Calu3 (cell line): ENCODE measurements at places on chromosomes 3 and 15. TPM values are rescaled to one million over a fixed set of nuclear protein-coding genes. Genes with fewer than 3 reads are reported as not detected.

Gene ADAMTS17
- 3.5 and 7.3 TPM in 2 replicates for total RNA-seq

Gene HRH1
- total RNA-seq, result 9.1 and 9.6 TPM in 2 replicates

Gene UBAP1L
- 5.2 TPM in 2 replicates for total RNA-seq

Gene C15orf62
- 0.56 and 0.64 TPM in 2 replicates for total RNA-seq

Gene SPESP1
- total RNA-seq, result not detected in 2 replicates

Gene TF
- 1.1 TPM in 2 replicates for total RNA-seq

Gene PATL2
- total RNA-seq, result 1.7 and 3.8 TPM in 2 replicates

Gene DTX3L
- total RNA-seq, result 73.9 and 121 TPM in 2 replicates

Gene LMAN1L
- total RNA-seq, result 0.35 and 1.1 TPM in 2 replicates

Gene GXYLT2
- 0.32 and 0.52 TPM in 2 replicates for total RNA-seq

Gene GCSAM
- not detected in 2 replicates for total RNA-seq

DNA sequence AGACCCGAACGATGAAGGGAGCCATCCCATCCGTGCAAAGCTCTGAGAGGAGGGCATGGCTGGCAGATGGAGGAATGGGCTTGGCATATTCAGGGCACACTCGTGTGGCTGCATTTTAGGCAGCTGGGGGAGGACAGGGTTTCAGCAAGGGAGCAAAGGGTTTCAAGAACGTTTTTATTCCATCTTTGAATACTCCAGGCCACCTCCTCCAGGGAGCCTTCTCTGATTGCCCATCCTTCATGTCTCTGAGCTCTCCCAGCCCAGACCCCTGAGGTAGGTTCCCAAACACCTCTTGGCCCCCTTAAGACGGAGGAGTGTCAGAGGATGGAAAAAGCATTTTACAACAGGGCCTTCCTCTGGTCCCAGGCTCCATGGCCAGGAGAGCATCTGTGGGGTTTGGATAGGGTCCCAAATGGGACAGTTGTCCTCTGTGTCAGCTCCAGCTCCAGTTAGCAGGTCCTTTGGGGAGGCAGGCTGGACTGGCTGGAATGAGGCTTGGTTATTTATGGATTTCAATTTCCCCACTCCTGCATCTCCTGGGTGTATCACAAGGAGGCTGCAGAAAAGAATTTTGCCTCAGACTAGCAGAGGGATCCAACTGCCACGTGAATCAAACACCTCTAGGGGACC is 17.7 kb upstream of the SLC6A1 start:
- no peak overlapping the region for H3K27ac ChIP-seq
- no peak for DNase-seq
- no peaks in the 10 kb centered on the region for H3K36me3 ChIP-seq
- H3K27me3 ChIP-seq, result peaks cover 100% of the 10 kb centered on the region
- no peaks in the 10 kb centered on the region for H3K4me1 ChIP-seq

DNA sequence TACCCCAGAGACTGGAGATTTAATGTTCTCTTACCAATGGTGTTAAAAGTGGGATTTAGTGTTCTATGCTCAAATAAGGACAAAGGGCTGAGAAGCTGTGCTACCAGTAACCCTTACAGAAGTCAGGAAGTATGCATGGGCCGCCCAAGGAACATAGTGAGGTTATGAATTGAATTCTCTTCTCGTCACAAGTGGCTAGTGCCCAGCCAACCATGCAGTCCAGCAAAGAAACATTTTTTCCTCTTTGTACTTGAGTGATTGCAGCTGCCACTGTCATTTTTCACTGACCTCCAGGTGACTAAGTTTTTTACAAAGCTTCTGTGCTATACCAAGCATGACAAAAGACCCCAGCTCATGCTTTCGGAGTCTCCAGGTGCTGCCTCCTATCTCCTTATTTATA is 110.6 kb upstream of the DCBLD2 start:
- H3K4me3 ChIP-seq, result no peak overlapping the region
- no peak overlapping the region for H3K27ac ChIP-seq
- no peak for DNase-seq

DNA sequence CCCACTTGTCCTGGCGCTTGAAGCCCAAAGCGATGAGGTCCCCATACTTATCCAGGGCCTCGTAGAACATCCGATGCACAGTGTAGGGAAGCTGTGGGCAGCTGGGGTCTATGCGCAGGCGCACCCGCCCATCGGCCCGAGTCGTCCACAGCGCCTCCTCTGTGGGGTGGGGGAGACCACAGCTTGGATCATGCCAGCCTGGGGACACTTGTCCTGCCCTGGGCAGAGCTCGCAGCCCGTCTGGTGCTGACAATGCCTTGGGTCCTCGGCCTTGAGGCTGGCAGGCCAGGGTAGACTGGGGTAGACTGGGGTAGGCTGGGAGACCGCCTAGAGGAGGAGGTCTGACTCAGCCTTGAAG is 39.8 kb downstream of the ACSBG1 start:
- no peak overlapping the region for H3K4me3 ChIP-seq
- H3K4me1 ChIP-seq, result no peaks in the 10 kb centered on the region
- peaks cover 34% of the 10 kb centered on the region for H3K27me3 ChIP-seq
- H3K27ac ChIP-seq, result no peak overlapping the region

GRCh38 chr3:167866331-167866730 is 130.8 kb downstream of the SERPINI1 start:
- no peak for DNase-seq
- no peaks in the 10 kb centered on the region for H3K27me3 ChIP-seq
- no peak overlapping the region for H3K27ac ChIP-seq
- peaks cover 12% of the 10 kb centered on the region for H3K4me1 ChIP-seq
- H3K36me3 ChIP-seq, result no peaks in the 10 kb centered on the region

DNA sequence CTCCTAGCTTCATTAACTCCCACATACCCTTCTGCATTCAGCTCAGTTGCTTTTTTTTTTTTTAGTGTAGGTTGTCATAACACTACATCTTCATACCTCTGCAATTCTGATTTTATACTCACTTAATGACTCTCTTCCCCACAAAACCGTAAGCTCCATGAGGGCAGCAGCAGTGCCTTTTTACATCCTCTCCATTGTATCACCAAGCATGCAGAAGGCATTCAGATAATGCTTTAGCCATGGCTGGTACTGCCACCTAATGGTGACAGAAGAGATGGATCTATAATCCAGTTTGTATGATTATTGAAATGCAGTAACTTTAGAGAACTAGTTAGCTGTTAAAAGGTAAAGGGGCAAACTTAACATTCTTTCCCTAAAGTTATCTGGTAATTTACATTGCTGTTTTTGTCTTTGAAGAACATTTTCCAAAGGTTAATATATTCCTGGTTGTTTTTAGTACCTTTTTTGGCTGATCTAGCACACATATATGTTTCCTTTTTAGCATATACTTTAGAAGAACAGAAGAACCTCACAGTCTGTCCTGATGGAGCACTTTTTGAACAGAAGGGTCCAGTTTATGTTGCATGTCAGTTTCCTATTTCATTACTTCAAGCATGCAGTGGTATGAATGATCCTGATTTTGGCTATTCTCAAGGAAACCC is 36.8 kb downstream of the ATP1B3 start:
- no peaks in the 10 kb centered on the region for H3K4me1 ChIP-seq
- peak; percentile 68 for DNase-seq
- peaks cover 14% of the 10 kb centered on the region for H3K36me3 ChIP-seq

GRCh38 chr3:162770551-162770950 is 1273.9 kb downstream of the OTOL1 start:
- H3K4me3 ChIP-seq, result no peak overlapping the region
- H3K4me1 ChIP-seq, result no peaks in the 10 kb centered on the region
- no peaks in the 10 kb centered on the region for H3K36me3 ChIP-seq
- DNase-seq, result no peak

DNA sequence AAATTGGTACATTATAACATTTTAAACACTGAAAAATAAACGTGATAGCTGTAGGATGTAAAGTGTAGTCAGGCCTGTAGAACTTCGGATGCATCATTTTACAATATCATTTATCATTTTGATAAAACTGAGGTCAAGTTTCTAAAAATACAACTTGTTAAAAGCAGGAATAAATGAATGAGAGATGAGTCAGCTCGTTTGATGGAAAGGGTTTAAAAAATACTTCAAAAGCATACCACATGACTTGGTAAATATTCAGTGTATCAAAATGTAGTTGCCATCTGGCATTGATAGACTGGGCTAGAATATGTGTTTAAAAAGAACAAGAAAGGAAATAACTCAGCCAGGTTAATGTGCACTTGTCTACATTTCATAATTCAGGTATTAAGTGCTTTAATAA is 357.0 kb downstream of the TIGIT start:
- peak overlapping the region; percentile 62 for H3K27ac ChIP-seq
- DNase-seq, result no peak
- H3K36me3 ChIP-seq, result no peaks in the 10 kb centered on the region
- no peaks in the 10 kb centered on the region for H3K27me3 ChIP-seq
- H3K4me1 ChIP-seq, result peaks cover 29% of the 10 kb centered on the region

GRCh38 chr3:124282751-124283651 is 291.1 kb upstream of the ROPN1 start:
- no peaks in the 10 kb centered on the region for H3K4me1 ChIP-seq
- H3K27me3 ChIP-seq, result peaks cover 87% of the 10 kb centered on the region
- no peak for DNase-seq
- H3K36me3 ChIP-seq, result no peaks in the 10 kb centered on the region
- H3K4me3 ChIP-seq, result no peak overlapping the region

- no peak overlapping the region for H3K27ac ChIP-seq
- H3K4me1 ChIP-seq, result no peaks in the 10 kb centered on the region
- H3K27me3 ChIP-seq, result peaks cover 43% of the 10 kb centered on the region
- H3K4me3 ChIP-seq, result no peak overlapping the region
- no peak for DNase-seq
- no peaks in the 10 kb centered on the region for H3K36me3 ChIP-seq
Measured at GRCh38 chr15:60793656-60794055, 314.7 kb upstream of the ICE2 start.

- no peak overlapping the region for H3K4me3 ChIP-seq
- H3K27ac ChIP-seq, result no peak overlapping the region
- H3K36me3 ChIP-seq, result no peaks in the 10 kb centered on the region
- no peaks in the 10 kb centered on the region for H3K27me3 ChIP-seq
- no peak for DNase-seq
- H3K4me1 ChIP-seq, result peaks cover 10% of the 10 kb centered on the region
Measured at GRCh38 chr3:126421573-126422119, 26.9 kb downstream of the CFAP100 start.

DNA sequence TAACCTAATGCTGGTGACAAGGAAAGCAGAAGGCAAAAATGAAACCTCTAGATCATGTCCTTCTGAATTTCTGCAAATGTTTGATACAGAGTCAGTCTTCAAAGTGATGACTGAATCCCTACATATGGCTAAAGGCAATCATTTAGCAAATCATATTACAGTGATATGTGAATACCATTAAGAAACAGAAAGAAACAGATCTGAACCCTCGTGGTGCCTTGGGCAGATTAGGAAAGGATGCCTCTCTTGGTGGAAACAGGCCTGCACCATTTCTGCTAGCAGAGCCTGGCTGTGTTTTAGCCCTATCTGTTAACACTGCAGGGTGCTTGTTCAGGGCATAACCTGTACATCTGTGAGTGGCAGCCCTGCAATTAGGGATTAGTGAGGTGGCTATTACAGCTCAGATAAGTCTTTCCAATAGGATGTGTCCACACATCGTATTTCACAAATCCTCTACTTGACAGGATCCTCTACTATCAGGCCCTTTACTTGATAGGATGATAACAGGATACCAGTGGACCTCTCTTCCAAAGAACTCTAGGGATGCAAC is 12.1 kb downstream of the SEC22C start:
- H3K4me1 ChIP-seq, result no peaks in the 10 kb centered on the region
- DNase-seq, result no peak
- no peaks in the 10 kb centered on the region for H3K27me3 ChIP-seq
- no peak overlapping the region for H3K27ac ChIP-seq
- H3K36me3 ChIP-seq, result peaks cover 28% of the 10 kb centered on the region

GRCh38 chr3:194028434-194029004 is 107.4 kb upstream of the HES1 start:
- no peak overlapping the region for H3K27ac ChIP-seq
- no peaks in the 10 kb centered on the region for H3K36me3 ChIP-seq
- no peak overlapping the region for H3K4me3 ChIP-seq
- DNase-seq, result no peak
- H3K27me3 ChIP-seq, result no peaks in the 10 kb centered on the region
- H3K4me1 ChIP-seq, result peaks cover 48% of the 10 kb centered on the region

DNA sequence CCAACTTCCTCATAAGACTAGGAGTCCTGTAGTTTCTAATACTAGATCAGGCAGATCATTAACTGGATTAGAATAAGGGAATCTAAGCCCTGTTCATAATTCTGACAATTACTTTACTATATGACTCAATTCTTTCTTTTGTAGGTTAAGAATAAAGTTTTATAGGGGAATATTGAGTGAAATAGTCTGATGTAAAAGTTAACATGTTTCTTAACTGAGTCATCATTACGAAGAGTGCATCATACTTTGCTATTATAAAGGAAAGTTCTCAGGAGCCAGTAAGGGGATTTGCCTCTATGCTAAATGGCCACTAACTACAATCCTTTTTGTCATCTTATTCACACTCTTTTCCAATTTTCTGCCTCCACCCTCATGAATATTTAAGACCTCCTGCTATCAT is 63.1 kb downstream of the POLQ start:
- H3K4me1 ChIP-seq, result peaks cover 12% of the 10 kb centered on the region
- DNase-seq, result no peak
- peak overlapping the region; percentile 81 for H3K27ac ChIP-seq
- peaks cover 5% of the 10 kb centered on the region for H3K36me3 ChIP-seq
- H3K4me3 ChIP-seq, result no peak overlapping the region
- no peaks in the 10 kb centered on the region for H3K27me3 ChIP-seq

GRCh38 chr3:51948016-51948580 is 5.9 kb downstream of the PARP3 start:
- H3K36me3 ChIP-seq, result peaks cover 2% of the 10 kb centered on the region
- H3K27ac ChIP-seq, result no peak overlapping the region
- peaks cover 2% of the 10 kb centered on the region for H3K4me1 ChIP-seq
- H3K27me3 ChIP-seq, result peaks cover 24% of the 10 kb centered on the region
- no peak for DNase-seq
- no peak overlapping the region for H3K4me3 ChIP-seq

- H3K4me3 ChIP-seq, result no peak overlapping the region
- H3K27ac ChIP-seq, result no peak overlapping the region
- H3K36me3 ChIP-seq, result no peaks in the 10 kb centered on the region
- peaks cover 26% of the 10 kb centered on the region for H3K4me1 ChIP-seq
- no peak for DNase-seq
Measured at GRCh38 chr3:178419071-178419470, 117.2 kb upstream of the KCNMB2 start.

- H3K27me3 ChIP-seq, result no peaks in the 10 kb centered on the region
- no peaks in the 10 kb centered on the region for H3K4me1 ChIP-seq
- H3K4me3 ChIP-seq, result no peak overlapping the region
Measured at GRCh38 chr3:56874269-56874668, 72.5 kb upstream of the ARHGEF3 start.

DNA sequence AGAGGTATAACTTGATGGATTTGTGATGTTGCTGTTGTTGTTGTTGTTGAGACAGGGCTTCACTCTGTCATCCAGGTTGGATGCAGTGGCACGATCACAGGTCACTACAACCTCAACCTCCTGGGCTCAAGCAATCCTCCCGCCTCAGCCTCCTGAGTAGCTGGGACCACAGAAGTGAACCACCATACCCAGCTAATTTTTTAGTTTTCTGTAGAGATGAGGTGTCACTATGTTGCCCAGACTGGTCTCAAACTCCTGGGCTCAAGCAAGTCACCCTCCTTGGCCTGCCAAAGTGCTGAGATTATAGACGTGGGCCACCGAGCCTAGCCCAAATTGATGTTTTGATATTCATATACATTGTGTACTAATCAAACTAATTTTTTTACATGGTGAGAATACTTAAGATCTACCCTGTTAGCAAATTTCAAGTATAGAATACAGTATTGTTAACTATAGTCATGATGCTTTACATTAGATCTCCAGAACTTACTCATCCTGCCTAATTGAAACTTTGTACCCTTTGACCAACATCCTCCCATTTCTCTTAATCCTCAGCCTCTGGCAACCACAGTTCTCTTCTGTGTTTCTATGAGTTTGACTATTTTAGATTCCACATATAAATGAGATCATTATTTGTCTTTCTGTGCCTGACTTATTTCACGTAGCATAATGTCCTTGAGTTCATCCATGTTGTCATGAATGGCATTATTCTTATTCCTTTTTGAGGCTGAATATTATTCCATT is 23.2 kb downstream of the LMCD1 start:
- peaks cover 10% of the 10 kb centered on the region for H3K36me3 ChIP-seq
- no peaks in the 10 kb centered on the region for H3K27me3 ChIP-seq
- no peak for DNase-seq
